HEK293T (cell line): ENCODE measurements at places on chromosomes 7 and 10.
A peak's percentile ranks its signal among the peaks of the same experiment; 100 is the strongest.

DNA sequence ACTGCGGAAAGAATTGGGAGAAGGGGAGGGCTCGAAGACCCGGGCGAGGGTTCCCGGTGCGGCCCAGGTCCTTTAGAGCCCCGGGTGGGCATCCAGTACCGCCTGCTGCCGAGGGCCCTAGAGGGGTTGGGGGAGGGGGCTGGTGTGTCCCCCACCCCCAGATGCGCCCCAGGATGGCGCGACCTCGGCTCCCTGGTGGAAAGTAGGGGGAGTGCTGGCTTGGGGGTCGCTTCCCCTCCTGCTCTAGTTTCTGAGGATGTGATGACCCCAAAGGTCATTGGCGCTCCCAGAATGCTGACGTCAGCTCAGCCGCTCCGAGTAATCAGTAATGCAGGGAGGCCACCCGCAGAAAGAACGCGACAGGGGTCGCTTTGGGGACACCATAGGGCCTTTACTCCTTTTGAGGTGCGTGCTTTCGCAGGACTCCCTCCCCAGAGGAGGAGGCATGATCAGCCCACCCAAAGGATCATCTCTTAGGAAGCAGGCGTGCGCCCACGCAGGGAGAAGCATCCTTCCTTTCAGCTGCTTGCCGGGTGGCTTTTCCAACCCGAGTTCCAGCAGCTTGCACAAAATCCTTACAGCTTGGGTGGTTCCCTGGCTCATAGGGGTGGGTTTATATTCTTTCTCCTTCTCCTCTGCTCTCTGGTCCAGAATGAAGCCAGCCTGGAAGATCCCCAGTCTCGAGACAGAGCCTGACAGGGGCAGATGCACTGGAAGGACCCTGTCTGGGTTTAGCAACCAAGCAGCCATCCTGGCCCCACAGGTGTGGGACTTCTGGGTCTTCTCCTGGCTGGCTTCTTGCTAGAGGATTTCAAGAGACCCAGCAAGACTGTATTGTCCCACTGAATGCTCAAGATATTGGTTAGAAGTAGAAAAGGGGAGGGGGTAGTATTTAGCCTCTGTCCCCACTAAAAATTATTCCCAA, 1.3 kb upstream of the PRKAG2 start:
- DNase-seq, result no peak

DNA sequence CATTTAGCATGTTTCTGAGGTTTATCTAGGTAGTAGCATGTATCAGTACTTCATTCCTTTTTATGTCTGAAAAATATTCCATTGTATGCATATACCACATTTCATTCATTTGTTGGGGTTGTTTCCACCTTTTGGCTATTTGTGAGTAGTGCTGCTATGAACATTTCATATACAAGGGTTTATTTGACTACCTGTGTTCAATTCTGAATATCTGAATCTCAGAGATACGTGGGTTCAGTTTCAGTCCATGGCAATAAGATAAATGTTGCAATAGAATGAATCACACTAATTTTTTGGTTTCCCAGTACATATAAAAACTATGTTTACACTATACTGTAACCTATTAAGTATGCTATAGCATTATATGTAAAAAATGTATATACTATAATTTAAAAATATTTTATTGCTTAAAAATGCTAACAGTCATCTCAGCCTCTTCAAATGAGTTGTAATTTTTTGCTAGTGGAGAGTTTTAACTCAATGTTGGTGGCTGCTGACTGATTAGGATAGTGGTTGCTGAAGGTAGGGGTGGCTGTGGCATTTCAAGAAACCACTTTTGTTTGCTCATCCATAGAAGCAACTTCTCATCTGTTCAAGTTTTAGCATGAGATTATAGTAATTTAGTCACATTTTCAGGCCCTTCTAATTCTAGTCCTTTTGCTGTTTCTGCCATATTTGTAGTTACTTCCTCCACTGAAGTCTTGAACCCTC, 13.9 kb downstream of the PLEKHA1 start:
- DNase-seq, result no peak

- DNase-seq, result peak; percentile 60
Observed at GRCh38 chr10:27745732-27746396, at the start of gene MKX. Gene MKX, minus strand, starts transcription at chr10:27745819. Its CDS starts 2,404 bp downstream, at chr10:27743415.

DNA sequence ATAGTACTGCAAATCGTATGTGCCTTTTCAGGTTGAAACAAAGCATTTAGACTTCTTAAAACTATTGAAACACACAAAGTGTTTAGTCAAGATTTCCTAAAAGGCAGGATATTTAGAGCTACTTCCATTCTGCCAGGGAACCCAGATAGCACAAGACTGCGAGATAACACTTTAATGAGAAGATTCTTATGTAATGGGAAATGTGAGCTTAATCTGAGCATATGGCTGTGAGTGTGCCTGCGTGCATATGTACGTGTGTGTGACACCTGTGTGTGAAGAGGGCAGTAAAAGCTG, 14.3 kb upstream of the JCAD start:
- DNase-seq, result no peak

- DNase-seq, result no peak
Observed at GRCh38 chr7:12703881-12704280, 16.4 kb downstream of the ARL4A start.

- DNase-seq, result no peak
Observed at GRCh38 chr7:132424821-132425724, 151.2 kb downstream of the PLXNA4 start.

DNA sequence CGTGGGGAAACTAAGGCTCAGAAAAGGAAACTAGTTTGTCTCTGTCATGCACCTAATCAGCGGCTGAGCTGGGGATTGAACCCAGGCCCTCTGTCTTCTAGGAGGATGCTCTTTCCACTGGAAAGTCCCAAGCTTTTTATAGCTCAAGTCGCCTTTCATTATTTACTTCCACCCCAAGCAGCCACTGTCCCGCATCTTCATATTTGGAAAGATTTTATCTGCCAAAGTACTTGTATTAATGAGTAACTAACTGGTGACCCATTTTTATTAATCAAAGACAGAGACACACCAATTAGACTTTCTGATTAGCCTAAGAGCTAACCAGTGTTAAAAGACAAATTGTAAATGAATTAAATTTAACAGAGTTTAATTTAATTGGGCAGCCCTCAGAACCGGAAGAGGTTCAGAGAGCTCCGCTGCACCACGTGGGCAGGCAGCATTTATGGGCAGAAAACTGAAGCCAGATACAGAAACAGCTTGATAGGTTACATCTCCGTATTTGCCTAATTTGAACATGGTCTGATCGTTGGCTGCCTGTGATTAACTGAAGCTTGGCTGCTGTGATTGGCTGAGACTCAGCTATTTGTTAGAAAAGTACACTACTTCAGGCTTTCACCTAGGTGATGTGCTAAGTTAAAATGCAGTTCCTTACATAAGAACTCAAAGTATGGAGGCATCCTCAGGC, 78.5 kb upstream of the PDCD4 start:
- no peak for DNase-seq

- DNase-seq, result no peak
Observed at GRCh38 chr7:47198159-47198558, 383.8 kb downstream of the TNS3 start.

DNA sequence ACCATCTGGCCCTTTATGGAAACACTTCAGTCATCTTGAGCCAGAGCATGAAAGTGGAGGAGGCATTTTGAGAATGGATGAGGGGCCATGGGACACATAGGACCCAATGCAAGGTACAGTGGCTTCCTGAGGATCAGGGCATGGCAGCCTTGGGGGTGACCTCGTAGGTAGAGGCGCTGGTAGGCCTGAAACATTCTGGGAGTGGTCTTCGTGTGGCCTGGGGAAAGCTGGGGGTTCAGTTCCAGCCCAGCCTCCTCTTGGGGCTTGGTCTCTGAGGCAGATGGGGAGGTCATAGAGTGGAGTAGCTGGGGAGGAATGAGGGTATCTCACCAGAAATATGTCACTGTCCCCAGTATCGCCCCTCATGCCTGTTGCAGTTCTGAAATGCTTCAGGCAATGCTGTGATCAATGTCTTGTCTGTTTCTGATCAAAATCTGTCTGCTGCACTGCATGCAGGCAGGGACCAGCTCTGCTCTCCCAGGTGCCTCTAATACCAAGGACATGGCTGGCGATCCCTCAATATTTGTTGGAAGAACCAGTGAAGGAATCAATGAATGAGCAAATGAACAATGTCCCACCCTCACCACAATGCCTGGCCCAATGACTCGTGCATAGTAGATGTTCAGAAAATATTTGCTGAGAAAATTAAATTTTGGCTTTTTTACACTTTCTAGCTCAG, 90.9 kb downstream of the CHST15 start:
- no peak for DNase-seq

DNA sequence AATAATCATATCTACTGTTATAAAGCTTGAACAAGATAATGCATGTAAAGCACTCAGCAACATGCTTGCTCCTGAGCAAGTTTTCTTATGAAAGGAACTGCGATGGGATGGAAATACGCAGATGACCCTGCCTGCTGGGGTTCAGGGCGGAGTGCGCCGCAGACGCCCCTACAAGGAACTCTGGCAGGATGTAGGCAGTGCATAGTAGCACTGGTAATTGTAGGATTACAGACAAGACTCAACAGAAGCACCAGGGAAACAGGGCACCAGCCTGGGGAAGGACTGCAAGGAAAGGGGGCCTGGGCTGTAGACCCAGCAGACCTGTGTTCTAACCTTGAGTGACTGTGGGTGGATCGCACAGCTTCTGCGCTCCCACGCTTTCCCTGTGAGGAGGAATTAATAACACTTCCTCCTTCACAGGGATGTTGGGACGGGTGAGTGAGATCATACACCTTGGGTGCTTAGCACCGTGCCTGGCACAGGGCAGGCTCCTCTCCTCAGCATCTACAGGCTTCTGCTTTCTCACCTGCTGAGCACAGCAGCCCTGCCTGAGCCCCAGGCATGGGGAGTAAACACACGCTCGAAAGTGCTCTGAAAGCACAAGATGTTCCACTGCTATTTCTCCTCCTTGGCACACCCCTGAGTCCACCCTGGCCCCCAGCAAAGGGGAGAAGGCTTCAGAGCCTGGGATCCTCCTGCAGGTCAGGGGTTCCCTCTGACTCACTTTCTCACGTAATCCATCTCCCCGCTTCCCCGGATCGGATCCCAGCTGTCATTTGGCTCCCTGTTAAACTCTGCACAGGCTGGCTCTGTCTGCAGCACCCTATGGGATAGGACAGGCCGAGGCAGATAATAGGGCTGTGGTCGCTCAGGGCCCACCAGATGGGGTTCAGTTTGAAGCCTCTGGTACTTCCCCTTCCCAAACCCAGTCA, 19.2 kb downstream of the ITPRIP start:
- DNase-seq, result no peak

GRCh38 chr10:19819419-19820033, 3.3 kb downstream of the PLXDC2 start:
- DNase-seq, result no peak

DNA sequence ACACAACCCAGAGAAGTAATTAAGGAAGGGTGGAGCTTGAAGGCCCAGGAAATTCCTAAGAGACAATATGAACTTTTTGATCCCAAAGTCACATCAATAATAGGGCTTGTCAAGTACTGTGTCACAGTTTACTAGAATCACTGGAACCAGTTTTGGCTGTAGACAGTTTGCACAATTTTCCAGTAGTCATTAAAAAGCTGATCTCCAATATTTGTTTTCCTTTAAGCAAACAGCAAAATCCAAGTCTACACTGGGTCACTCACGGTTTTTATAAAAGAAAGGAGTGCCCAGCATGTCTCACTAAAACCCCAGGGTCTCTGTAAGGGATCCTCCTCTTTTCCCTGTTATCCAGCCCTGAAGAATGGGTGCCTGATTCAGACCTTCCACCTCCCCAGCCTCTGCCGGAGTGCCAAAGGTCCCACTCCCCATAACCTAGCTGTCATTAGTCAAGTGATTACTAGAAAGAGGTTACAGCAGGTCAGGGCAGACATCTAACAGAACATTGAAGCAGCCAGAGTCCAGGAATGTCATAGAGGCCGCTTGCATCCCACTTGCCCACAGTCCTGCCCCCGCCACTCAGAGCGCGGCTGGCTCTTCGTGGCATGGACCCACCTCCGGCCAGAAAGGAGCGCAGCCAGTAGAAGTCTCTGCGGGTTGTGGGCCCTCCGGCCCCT, 552 bp downstream of the SLC25A16 start:
- no peak for DNase-seq

- no peak for DNase-seq
Observed at GRCh38 chr7:159149488-159149887, 4.8 kb upstream of the VIPR2 start.

DNA sequence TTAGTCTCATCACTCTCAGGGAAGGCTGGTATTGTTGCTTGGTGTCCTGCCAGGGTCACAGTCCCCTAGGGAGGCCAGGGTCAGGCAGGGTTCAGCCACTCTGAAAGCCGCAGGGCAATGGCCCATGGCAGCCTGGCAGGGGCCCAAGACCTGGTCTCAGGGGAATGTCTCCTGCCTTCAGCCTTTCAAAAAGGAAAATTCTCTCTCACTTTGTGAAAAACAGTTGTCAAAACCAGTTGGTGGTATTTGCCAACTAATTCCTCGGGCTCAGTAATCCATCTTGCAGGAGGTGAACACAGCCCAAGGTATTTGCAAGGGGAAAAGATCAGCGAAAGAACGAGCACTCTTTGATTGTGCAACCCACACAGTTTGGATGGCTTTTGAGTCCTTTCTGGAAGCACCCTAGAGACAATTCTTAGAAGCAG, 101.5 kb downstream of the JCAD start:
- DNase-seq, result no peak

DNA sequence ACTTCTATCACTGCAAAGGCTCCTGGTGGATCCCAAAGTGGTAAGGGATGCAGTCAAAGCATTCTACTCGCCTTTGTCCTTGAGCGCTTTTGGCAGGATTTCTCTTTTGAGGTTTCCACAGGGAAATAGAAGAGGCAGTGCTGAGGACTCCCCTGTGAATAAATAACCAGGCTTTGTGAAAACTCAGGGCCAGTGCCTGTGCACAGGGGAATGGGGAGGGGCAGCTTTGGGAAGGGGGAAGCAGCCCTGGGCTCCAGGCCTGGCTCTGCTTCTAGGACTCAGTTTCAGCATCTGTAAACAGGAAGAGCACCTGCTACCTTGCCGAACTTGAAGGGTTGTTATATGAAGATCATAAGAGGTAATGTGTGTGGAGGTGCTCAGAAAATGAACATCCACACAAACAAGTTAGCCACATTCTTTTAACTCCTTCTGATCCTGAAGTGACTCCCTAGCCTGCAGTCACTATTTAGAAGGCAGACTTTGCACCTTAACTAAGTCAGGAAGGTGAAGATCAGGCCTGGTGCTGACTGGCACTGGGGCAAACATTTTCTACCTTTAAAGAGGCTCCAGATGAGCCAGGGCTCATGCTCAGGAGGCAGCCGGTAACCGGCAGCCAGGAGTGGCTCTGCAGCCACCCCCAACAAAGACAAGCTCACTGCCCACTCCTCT, 22.5 kb upstream of the MMP21 start:
- DNase-seq, result no peak

DNA sequence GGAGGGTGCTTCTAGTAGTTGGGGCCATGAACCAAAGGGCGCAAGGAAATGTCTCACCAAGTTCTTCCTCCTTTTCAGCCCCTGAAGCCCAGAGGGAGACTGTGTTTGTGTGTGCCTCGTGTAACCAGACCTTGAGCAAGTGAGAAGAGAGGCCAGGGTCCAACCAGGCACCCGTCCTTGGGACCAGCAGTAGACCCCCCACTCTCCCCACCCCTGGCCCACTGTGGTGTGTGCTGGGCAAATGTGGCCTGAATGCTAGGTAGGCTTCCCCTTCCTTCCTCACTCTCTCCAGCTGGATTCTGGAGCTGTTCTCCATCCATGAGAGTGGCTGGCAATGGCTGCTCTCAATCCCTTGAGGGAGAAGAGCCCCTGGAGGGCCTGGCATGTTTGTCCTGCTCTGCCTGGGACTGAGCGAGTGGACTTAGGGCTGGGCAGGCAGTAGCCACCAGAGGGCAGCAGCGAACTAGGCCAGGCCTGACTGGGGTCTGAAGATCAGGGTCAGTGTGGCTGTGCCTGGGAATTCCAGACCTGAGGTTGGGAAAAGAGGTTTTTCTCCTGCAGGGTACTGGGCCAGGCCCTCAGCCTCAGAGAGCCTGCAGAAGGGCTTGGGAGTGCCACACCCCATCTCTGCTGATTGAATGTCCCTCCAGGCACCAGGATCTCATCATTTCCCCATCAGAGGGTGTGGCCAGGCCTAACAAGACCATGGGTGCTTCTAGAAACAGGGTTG, 12.5 kb downstream of the SFRP5 start:
- DNase-seq, result peak; percentile 87
